Fibroblast of lung (primary cell): ENCODE measurements at places on chromosomes 13 and 19.
A peak's percentile ranks its signal among the peaks of the same experiment; 100 is the strongest.

DNA sequence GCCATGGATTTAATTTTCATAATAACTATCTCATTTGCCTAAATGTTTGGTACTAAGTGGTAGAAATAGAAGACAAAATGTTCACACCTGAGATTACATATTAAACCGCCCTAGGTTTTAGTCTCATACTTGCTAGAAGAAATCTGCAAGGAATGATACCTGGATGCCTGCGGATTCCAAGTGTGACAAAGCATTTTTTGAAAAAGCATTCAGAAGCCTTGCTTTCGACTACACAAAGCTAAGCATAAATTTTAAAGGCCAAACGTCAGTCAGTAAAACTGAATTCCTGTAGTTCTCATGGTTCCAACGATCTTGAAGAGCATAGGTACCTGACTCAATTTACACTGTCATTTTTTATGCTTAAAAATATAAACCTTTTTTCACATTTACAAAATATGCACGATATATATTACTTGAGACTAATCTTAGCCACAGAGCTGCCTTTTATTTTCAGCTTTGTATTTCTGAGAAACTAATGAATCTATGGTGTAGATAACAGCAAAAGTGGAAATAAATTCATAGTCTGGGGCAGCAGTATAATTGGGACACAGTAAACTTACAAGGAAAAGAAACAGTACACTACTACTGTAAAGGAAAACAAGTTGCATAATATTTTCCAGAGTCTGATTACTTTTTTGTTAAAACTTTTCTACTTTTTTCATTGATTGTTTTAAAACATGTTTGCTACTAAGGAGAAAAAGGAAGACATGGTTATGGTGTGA is 1.2 kb upstream of the LRRC63 start:
- no peak for DNase-seq

GRCh38 chr13:100434010-100434763 is 154.4 kb downstream of the GGACT start:
- DNase-seq, result peak; percentile 38

- DNase-seq, result no peak
Measured at GRCh38 chr19:6215701-6216235, 64.0 kb downstream of the MLLT1 start.

GRCh38 chr19:8192221-8192820 is 16.8 kb upstream of the CERS4 start:
- DNase-seq, result no peak
